GM23248 (cell line): ENCODE measurements at places on chromosomes 4 and X.

- no peaks in the 10 kb centered on the region for H3K27me3 ChIP-seq
- no peaks in the 10 kb centered on the region for H3K36me3 ChIP-seq
- peak overlapping the region; percentile 66 for H3K27ac ChIP-seq
- no peak overlapping the region for H3K4me3 ChIP-seq
Measured at GRCh38 chrX:40262157-40263013, 164.6 kb upstream of the BCOR start.

GRCh38 chrX:117645639-117646038 lies 471.0 kb downstream of the KLHL13 start:
- H3K4me3 ChIP-seq: no peak overlapping the region
- DNase-seq: no peak
- H3K27ac ChIP-seq: no peak overlapping the region
- no peaks in the 10 kb centered on the region for H3K27me3 ChIP-seq
- no peaks in the 10 kb centered on the region for H3K4me1 ChIP-seq
- H3K36me3 ChIP-seq: no peaks in the 10 kb centered on the region

GRCh38 chr4:78423790-78424189 lies 127.8 kb upstream of the ANXA3 start:
- DNase-seq: no peak
- no peaks in the 10 kb centered on the region for H3K4me1 ChIP-seq
- no peaks in the 10 kb centered on the region for H3K36me3 ChIP-seq
- H3K27me3 ChIP-seq: no peaks in the 10 kb centered on the region
- no peak overlapping the region for H3K4me3 ChIP-seq

DNA sequence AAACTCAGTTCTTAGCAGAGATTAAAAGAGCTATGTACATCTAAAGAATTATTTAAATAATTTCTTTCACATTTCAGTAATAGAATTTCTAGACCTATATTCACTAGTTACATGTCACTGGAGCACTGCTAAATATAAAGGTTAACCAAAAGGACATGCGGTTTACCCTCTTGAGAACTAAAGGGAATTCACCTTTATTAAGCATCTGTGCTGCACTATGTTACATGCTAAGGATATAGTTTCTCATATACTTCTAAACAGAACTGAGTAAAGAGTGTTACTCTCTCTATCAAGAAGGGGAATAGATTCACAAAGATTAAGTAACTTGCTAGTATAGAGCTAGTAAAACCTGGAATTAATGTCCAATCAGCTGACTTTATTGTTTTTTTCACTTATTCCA lies 7.6 kb downstream of the SPIN3 start:
- no peaks in the 10 kb centered on the region for H3K4me1 ChIP-seq
- H3K27me3 ChIP-seq: no peaks in the 10 kb centered on the region
- DNase-seq: no peak
- no peaks in the 10 kb centered on the region for H3K36me3 ChIP-seq
- H3K4me3 ChIP-seq: no peak overlapping the region
- no peak overlapping the region for H3K27ac ChIP-seq

GRCh38 chrX:37613933-37614332 lies 42.5 kb downstream of the LANCL3 start:
- DNase-seq: no peak
- no peak overlapping the region for H3K27ac ChIP-seq
- no peak overlapping the region for H3K4me3 ChIP-seq
- no peaks in the 10 kb centered on the region for H3K36me3 ChIP-seq
- H3K27me3 ChIP-seq: no peaks in the 10 kb centered on the region

- no peaks in the 10 kb centered on the region for H3K36me3 ChIP-seq
- no peak overlapping the region for H3K4me3 ChIP-seq
- H3K4me1 ChIP-seq: no peaks in the 10 kb centered on the region
- H3K27me3 ChIP-seq: no peaks in the 10 kb centered on the region
- no peak for DNase-seq
Measured at GRCh38 chrX:124209792-124210576, 122.5 kb upstream of the TEX13D start.

DNA sequence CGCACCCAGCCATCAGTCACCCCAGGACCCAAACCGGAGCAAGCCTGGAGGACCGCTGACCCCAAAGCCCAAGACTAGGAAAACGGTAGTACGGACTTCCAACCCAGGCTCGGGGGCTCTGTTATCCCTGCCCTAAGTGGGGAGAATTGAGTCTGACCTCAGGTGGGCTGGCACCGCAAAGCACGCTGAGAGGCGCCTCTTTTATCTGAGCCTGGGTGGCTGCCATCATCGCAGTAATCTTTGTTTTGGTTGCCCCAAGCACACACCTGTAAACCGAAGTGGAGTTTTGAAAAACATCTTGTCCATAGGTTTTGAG lies 894 bp upstream of the SH3RF1 start:
- peak overlapping the region; percentile 79 for H3K27ac ChIP-seq
- H3K27me3 ChIP-seq: no peaks in the 10 kb centered on the region
- DNase-seq: no peak
- H3K4me3 ChIP-seq: peak overlapping the region; percentile 89
- H3K36me3 ChIP-seq: no peaks in the 10 kb centered on the region

DNA sequence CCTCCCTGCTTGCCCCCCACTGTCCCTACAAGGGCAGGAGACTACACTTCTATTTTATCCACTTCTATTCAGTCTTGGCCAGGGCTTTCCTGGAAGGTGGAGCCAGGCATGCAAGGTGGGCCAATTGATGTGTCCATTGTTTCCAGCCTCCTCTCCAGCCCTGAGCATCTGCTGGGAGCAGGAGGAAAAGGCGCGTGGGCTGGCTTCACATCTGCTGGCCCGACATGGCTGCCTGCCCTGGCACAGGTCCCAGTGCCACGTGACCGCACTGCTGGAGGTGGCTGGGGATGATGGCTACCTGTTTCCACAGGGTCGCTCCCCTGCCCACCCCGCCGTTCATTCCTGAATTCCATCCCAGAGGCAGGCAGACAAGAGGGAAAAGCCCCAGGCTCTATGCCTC lies 247.7 kb downstream of the AFAP1 start:
- H3K27me3 ChIP-seq: peaks cover 15% of the 10 kb centered on the region
- no peaks in the 10 kb centered on the region for H3K4me1 ChIP-seq
- H3K27ac ChIP-seq: no peak overlapping the region
- no peak overlapping the region for H3K4me3 ChIP-seq

DNA sequence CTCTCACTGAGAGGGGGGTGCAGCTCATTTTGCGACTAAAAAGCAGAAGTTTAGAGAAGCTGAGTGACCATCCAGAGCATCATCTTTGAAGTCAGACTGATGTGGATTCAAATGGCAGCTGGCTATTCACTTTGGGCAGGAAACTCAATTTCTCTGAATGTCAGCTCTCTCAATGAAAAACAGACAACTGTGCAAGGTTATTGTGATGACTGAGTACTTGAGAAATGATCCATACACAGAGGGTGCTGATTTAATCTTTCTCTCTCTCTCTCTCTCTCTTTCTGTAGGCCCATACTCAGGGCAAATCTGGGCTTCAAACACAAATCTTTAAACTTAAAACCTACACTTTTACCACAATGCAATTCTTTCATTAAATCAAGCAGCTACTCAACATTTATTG lies 185.8 kb upstream of the SLIT2 start:
- no peak overlapping the region for H3K4me3 ChIP-seq
- H3K27me3 ChIP-seq: no peaks in the 10 kb centered on the region
- no peaks in the 10 kb centered on the region for H3K36me3 ChIP-seq
- DNase-seq: no peak

GRCh38 chrX:153974726-153975286 lies 2.3 kb downstream of the TMEM187 start:
- no peak overlapping the region for H3K4me3 ChIP-seq
- H3K36me3 ChIP-seq: no peaks in the 10 kb centered on the region
- H3K27me3 ChIP-seq: no peaks in the 10 kb centered on the region
- peaks cover 8% of the 10 kb centered on the region for H3K4me1 ChIP-seq
- DNase-seq: no peak
- no peak overlapping the region for H3K27ac ChIP-seq

DNA sequence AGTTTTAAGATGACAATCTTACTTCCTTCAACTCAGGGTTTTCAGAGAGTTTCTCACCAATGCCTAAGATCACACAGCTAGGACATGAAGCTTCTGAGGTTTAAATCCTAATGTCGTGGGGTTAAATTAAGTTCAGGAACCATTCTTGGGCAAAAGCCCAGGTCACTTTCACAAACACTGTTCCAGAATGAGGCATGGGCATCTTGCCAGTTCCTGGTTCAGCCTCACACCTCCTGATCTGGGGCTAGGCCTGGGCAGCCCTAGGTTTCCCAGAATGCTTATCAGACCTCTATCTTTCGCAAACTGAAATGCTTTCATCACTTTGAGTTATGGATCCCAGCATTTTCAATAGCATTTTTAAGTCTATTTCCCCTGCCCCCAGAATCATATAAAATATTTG lies 224.8 kb upstream of the EDA2R start:
- no peaks in the 10 kb centered on the region for H3K27me3 ChIP-seq
- no peak for DNase-seq
- no peaks in the 10 kb centered on the region for H3K4me1 ChIP-seq
- H3K4me3 ChIP-seq: no peak overlapping the region
- no peak overlapping the region for H3K27ac ChIP-seq

GRCh38 chr4:33226133-33226532 lies 2506.0 kb downstream of the PCDH7 start:
- DNase-seq: no peak
- H3K27me3 ChIP-seq: no peaks in the 10 kb centered on the region
- H3K4me1 ChIP-seq: no peaks in the 10 kb centered on the region
- H3K4me3 ChIP-seq: no peak overlapping the region
- no peaks in the 10 kb centered on the region for H3K36me3 ChIP-seq

DNA sequence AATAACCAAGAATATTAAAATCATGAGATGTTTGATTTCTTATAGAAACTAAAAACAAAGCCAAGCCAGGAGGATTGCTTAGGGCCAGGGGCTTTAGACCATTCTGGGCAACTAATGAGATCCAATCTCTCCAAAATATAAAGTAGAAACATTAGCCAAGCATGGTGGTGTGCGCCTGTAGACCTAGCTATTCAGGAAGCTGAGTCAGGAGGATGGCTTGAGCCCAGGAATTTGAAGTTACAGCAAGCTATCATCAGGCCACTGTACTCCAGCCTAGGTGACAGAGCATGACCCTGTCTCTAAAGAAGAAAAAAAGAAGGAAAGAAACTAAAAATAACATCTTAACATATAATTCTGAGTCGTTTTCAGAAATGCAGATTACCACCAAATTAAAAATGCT lies 96.7 kb downstream of the NAF1 start:
- H3K4me1 ChIP-seq: no peaks in the 10 kb centered on the region; the same call in 1 of the 2 replicates
- no peaks in the 10 kb centered on the region for H3K27me3 ChIP-seq
- H3K27ac ChIP-seq: no peak overlapping the region
- no peaks in the 10 kb centered on the region for H3K36me3 ChIP-seq
- DNase-seq: no peak

DNA sequence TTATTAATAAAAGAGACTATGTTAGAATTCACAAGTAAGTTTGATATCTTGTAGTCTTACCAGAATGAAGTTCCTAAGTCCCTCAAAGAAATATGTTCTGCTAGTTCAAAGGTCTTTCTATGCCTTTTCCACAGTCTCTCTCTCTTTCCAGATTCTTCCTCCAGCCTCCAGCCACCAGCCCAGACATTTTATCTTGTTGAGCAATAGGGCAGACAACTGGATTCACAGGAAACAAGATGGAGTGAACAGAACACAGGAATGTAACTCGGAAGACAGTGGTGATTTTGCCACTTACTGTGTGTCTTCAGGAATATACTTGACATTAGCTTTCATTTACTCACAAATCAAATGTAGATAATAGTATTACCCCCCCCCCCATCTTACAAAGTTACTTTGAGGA lies 17.1 kb upstream of the CPEB2 start:
- no peaks in the 10 kb centered on the region for H3K27me3 ChIP-seq
- H3K4me1 ChIP-seq: no peaks in the 10 kb centered on the region
- H3K27ac ChIP-seq: no peak overlapping the region
- H3K4me3 ChIP-seq: no peak overlapping the region
- DNase-seq: no peak
